Activated CD4-positive, alpha-beta T cell treated with anti-CD3 and anti-CD28 coated beads, Interleukin-2, amount 10 ng/mL, durations not matched to agents 7 days and 5 days (primary cell): ENCODE measurements at places on chromosomes 2 and 18. TPM values are rescaled to one million over a fixed set of nuclear protein-coding genes. Genes with fewer than 3 reads are reported as not detected.

GRCh38 chr2:204608237-204608939 is 63.1 kb downstream of the PARD3B start:
- no peak for DNase-seq

DNA sequence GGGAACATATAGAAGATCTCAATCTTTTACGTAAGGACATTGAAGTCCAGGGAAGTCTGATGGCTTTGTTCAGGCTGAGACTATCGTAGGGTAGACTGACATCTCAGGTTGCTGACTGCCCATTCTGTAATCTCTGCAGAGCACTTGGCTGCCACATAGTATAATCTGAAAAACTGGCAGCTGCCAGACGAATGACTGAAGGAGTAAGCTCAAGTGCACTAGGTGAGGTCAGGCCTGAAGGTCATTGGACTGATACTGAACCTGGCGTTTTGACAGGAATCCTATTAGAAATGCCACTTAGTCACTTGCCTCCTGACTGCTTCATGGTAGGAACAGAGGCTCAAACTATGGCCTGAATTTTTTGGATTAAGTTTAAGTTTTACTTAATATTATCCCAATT is 23.5 kb downstream of the GPD2 start:
- DNase-seq, result no peak

DNA sequence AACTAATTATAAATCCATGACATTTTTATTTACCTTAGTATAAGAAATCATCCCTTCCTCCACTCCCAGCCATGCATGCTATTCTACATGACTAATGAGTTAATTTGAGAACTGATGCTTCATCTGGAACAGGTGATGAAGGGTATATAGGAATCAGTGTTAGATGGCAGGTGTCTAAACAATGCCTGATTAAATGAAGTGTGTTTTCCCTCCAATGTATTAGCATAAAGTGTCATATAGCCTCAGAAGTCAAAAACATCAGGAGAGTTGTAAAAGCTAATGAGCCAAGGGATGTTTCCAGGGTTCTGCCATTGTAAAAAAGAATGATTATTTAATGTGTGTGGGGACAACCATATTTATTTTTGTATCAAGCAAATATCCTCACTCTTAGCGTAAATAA is 913.8 kb downstream of the DCC start:
- no peak for DNase-seq

DNA sequence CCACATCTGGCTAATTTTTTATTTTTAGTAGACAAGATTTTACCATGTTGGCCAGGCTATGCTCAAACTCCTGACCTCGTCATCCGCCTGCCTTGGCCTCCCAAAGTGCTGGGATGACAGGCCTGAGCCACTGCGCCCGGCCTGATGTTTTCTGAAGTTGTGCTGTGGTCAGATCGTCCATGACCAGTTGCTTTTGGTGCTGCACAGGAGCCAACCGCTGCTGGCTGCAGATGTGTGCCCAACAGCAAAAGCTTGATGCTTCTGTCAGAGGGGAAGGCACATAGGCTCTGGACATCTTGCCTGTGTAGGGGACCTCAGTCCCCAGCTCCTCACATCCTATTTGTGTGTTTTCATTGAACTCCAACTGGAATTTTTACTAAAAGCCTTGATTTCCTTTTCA is 218.3 kb downstream of the AGAP1 start:
- no peak for DNase-seq

DNA sequence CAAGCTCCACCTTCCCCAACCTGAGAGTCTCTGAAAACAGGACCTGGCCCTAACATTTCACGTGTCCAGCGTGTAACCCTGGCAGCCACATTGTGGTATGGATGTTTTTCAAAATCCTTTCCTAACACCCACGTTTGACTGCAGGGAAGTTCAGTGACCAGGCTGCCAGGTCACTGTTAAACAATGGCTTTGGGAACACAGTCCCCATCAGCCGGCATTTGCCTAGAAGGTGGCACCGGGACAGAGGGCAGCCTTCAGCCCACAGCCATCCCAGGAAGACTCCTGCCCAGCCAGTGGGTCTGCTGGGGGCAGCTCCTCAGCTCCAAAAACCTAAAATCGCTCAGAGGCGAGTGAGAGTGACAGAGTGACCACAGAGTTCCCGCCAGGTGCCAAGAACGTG is 140.2 kb downstream of the SH3BP4 start:
- DNase-seq, result no peak

DNA sequence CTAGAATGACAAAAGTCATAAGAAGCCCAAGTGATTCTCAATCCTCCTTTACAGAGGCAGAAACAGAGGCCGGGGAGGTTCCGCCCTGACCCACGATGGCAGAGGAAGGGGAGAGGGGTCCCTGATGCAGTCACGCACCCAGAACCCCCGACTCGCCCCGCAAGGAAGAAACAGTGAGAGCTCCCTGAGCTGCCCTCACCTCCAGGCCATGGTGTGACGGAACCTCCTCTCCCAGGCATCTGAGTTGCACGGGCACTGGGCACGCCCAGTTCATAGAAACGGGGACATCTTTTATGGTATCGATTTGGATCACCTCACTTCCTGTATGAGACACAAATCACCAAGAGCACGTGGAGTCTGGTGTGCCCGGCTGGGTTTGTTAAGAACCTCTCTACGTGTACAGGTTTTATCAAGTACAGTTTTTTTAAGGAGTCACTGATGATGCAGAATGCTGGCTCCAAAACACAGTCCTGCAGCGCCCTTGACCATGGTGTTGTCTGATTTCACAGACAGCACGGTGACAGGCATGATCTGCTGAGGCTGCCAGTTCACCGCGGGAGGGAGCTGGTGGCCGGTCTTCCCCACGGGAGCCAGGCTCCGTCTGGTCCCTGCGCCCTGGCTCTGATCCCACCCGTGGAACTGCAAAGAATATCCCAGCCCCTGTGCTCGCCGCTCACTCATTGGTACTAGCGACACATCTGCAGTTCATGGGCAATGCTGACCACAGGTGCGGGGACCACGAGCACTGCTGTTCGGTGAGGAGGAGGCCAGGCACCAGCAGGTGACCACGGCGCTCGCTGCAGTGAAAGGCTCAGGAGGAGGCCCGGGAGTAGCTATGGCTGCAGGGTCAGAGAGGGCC is 35.6 kb downstream of the PXDN start:
- no peak for DNase-seq

DNA sequence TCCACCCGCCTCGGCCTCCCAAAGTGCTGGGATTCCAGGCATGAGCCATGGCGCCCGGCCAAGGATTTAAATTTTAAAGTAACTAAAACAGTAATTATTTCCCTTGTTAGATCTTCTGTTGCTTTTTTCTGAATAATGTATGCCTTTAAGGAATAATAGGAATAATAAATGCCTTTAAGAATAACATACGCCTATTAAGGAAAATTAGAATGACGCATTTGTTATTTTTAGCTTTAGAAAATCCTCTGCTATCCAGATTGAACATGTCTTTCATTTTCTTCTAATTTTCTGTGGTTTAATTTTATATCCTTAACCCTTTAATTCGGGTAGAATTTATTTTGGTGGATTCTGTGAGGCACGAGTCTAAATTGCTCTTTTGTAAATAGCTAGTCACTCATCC is 23.1 kb upstream of the TMBIM1 start:
- no peak for DNase-seq

DNA sequence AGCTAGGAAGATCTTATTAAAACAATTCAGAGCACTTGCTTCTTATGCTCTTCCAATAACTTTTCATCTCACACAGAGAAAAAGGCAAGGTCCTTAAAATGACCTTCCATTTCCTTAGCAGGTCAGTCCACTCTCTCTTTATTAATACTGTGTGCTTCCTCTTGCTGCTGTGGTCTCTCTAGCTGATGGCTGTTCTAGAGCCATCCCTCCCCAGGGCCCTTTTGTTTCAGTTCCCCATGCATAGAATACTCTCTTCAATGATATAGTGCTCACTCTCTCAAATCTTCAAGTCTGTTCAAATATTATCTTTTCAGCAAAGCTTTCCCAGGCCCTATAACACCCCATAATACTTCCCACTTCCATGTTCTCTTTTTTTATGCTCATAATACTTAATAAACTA is 469.3 kb downstream of the METTL4 start:
- no peak for DNase-seq

- DNase-seq, result no peak
Measured at GRCh38 chr18:21851327-21851961, 110.9 kb downstream of the MIB1 start.

DNA sequence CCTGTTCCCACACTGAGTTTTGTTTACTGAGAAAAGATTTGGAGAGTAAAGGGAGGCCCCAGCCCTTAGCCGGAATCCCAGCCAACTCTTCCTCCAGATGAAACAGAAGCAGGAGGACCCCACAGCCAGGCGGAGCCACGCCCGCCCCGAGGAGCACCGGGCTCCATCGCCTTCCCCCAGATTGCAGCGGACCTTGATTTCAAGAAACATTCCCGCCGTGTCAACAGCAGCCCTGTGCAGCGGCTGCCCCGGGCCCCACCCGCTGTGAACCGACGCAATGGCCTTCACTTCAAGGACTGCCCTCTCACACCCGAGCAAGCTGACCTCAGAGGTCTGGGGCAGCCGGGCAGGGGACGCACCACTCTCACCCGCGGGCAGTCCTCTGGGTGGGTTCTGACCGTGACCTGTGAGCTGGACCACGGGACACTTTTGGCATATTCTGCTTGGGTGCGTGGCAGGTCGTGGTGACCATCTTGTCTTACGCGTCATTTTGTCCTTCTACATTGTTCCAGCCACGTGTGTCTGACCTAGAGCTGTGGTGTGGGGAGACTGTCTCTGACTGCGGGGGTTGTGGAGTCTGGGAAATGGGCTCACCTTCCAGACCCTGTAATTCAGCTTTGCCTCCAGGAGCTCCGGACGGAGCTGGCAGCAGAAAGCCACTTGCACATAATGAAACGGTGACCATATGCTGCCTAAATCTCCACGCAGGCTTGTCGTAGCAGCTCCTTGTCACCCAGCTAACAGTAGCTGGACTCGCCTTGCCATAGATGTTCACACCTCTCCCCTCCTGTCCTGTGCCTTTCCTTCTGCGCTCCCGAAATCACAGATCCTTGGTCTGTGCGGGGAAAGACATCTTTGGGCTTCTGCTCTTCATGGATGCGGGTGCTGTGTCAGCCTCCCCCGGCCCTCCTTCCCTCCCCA is 32.0 kb upstream of the INHBB start:
- DNase-seq, result no peak

- no peak for DNase-seq
Measured at GRCh38 chr18:42654556-42654955, 460.9 kb downstream of the RIT2 start.

DNA sequence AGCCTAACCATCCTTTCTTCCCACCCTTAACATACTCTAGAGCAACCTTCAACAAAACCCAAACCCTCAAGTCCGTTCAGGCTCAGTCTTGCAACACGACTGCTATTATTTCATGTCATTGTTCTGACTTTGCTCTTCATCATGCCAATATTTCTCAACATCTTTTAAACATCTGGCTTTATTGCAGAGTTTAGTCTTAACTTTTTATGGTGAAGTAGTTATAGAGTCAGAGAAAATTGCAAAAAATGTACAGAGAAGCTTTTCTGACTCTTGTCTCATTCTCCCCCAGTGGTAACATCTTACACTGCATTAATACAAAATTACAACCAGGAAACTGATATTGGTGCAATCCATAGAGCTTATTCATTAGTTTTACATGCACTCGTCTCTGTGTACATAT is 3.9 kb downstream of the MARCO start:
- DNase-seq, result no peak

- no peak for DNase-seq
Measured at GRCh38 chr18:62152844-62153243, 34.0 kb downstream of the PIGN start.

- DNase-seq, result no peak
Measured at GRCh38 chr18:57576316-57576715, 10.2 kb downstream of the FECH start.

- no peak for DNase-seq
Measured at GRCh38 chr2:224807153-224807964, 91.2 kb upstream of the CCDC195 start.

GRCh38 chr2:205637320-205637602 is 45.0 kb upstream of the NRP2 start:
- DNase-seq, result no peak

GRCh38 chr2:27082773-27083409 is 3.7 kb upstream of the KHK start:
- no peak for DNase-seq

DNA sequence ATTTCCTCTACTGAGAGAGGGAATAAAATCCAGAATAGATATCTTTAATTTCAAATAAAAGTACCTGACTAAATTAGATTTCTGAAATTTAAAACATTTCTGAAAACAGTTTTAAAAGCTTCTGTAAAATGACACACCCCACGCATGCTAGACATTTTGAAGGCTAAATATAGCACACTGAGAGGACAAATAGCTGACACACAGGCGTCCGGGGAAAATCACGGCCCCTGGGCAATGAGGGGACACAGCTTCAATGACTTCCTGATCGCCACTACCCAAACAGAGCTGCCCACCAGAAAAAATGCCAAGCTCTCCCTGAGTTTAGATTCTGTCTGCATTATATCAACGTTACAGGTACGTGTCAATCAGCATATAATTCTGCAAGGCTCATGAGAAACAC is 10.9 kb downstream of the TBC1D8 start:
- DNase-seq, result no peak

DNA sequence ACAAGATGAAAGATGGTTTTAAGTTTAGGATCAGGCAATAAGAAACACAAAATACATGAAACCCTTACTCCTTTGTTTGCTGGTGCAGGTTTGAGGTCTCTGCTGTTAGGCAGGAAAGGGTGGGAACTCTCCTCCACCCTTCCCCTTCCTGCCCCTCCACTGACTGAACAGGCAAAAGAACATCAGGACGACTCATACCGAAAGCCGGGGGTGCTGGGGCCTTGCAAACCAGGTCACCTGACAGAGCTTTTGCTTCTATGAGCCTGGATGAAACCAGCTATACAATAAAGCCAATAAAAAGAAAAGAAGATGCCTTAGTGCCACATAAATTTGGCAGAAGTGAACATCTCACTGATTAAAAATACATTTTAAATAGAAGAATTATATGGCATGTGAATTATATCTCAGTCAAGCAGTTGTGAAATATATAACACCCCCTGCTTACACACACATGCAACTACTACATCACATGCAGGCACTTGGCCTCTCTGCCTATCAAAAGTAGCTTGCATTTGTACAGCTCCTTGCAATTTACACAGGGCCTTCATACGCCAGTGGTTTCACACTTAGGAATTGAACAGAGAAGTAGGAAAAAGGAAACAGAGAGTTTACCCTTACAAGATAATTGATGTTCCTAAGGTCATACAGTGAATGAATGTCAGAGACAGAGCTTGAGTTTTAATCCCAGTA is 215.1 kb upstream of the TRIB2 start:
- DNase-seq, result peak; percentile 92

- no peak for DNase-seq
Measured at GRCh38 chr2:83695530-83695929, 763.5 kb downstream of the SUCLG1 start.

DCDC2C gene
- not detected for total RNA-seq

SKOR2 gene
- not detected for total RNA-seq

PNO1 gene
- 12.0 TPM for total RNA-seq

M1AP gene
- not detected for total RNA-seq

CCDC68 gene
- not detected for total RNA-seq

COL5A2 gene
- 0.72 TPM for total RNA-seq

ARL4C gene
- 300 TPM for total RNA-seq

COPS9 gene
- 77.9 TPM for total RNA-seq

GLI2 gene
- total RNA-seq, result 0.12 TPM

C2orf76 gene
- 6.2 TPM for total RNA-seq
